ENCODE measurements at places on chromosomes 6 and 20.

- no peak for DNase-seq
These were observed 24.7 kb upstream of the LRFN2 start for GRCh38 chr6:40611912-40612311.

GRCh38 chr6:26032340-26033084 lies 54.7 kb upstream of the HFE start:
- no peak for DNase-seq

DNA sequence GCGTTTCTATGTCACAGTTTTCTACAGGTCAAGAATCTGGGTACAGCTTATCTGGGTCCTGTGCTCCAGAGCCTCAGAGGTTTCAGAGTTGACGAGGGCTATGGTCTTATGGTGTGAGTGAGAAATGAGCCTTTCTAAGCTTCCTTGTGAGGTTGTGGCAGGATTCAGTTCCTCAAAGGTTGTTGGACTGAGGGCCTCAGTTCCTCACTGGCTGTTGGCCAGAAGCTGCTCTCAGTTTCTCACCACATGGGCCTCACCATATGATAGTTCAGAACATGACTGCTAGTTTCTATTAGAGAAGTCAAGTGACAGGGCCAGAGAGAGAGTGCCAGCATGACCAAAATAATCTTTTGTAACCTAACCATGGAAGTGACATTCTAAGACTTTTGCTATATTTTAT lies 96.1 kb downstream of the NUS1 start:
- no peak for DNase-seq

DNA sequence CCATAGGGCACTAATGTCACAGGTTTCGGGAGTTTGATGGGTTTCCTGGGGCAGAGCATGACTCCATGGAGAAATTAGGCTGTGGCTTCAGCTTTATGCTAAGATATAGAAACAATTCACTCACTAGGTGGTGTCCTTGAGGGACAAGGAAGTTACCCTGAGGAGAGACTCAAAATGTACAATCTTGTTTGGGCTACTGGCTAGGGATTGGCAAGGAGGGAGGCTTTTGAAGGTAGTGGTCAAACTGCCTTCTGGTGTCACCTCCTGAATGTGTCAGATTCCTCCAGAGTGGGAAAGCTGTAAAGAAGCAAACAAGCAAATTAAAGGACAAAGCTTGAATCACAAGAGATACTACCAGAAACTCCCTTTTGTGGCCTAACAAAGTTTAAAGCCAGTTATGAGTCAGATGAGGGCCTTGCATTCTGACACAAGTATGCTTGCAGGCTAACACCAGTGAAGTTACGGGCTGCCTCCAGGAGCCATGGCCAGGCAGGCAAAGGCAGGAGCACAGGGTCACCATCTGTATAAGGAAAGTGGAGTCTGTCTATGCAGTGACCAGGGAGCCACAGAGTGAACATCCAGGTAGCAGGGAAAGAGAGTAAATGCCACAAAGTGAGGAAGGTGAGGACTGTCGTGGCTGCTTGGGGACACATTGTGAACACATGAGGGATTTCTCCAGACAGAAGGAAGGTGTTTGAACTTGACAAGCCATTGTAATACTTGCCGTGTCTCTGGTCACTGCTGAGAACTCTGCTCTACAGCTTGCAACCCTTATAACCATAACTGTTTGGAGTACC lies 107.7 kb upstream of the DTNBP1 start:
- no peak for DNase-seq

DNA sequence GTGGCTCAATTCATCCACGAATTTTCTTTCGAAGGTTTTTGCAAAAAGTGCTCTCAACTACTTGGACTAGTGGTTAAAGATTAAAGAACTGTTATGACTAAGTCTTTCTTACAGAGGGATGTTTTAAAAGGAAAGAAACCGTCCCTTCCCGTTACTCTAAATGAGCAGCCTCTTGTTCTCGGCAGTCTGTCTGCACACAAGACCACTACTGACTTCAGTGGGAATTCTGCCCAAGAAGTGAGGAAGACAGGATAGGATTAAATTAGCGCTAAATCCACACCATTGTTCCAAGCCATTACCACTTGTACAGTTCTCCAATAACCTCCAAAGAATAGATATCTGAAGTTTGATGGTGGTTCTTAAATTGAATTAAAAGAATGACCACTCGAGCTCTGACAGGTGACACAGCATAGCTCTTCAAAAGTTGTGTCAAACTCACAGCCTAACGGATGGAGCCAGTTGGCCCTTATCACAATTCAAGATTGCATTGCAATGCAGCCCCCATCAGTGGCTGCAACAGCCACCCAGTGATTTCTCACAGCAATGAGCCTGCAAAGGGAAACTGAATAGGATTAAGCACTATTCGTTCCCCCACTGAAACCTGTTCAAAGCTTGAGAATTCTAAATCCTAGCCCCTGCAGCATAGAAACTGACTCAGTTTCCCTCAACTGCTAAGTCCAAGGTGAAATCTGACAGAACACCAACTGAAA lies 1.8 kb downstream of the EPB41L2 start:
- no peak for DNase-seq

GRCh38 chr6:79864421-79864820 lies 82.9 kb downstream of the ELOVL4 start:
- no peak for DNase-seq

DNA sequence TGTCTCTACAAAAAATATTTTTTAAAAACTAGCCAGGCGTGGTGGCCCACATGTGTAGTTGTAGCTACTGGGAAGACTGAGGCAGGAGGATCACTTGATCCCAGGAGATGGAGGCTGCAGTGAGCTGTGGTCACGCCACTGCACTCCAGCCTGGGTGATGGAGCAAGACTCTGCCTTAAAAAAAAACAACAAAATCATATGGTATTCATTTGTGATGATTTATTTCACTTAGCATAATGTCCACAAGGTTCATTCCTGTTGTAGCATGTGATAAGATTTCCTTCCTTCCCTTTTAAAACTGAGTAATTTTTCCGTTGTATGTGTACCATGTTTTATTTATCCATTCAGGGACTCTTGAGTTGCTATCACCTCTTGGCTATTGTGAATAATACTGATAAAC lies 26.2 kb downstream of the TMEM170B start:
- DNase-seq: no peak

DNA sequence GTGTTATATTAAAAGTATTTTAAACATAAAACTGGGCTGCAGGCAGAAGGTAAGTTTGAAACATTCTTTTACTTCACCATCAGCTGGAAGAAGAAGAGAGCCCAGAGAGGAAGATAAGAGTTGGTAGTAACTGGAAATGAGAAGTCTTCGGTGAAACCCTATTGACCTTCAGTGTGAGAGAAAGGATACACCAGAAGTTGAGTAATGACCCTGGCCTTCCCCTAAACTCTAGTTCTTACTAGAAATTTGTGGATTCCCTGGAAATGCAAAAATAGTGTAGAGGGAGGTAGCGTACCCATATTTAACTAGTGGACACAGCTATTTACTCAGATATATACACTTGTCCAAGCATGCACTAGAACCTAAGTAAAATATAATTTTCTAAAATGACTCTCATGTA lies 8.0 kb upstream of the EPM2A start:
- DNase-seq: no peak

DNA sequence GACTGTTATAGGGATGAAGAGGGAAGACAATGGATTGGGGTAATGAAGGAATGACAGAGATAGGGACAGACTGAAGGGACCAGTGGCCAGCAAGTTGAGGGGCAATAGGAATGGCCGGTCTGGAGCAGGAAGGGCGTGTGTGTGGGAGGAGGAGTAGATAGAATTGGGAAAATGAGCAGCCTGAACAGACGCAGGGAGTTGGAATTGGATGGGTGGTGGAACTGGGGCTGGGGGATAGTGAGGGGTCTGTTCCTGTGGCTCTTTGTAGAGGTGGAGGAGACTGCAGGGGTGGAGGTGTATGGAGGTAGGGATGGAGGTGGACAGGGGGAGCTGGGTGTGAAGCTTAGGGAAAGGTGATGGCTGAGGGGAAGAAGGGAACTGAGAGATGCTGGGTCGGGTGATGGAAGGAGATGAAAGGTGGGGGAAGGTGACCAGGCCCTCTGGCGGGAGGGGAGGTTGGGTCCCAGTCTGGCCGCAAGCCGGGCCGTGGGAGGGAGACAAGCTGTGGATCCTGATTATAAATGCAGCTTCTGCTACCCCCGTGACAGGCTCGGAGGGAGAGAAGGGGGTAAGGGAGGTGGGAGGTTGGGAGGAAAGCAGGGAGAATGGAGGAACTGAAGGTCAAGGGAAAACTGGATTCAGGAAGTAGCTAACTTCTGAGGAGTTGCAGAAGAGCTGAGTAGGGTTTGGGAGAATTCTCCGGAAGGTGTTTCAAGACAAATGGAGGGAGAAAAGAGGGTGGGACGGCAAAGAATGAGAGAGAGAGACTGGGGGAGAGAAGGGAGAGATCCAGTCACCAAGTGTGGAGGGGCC lies 5.2 kb downstream of the SYNGAP1 start:
- no peak for DNase-seq

DNA sequence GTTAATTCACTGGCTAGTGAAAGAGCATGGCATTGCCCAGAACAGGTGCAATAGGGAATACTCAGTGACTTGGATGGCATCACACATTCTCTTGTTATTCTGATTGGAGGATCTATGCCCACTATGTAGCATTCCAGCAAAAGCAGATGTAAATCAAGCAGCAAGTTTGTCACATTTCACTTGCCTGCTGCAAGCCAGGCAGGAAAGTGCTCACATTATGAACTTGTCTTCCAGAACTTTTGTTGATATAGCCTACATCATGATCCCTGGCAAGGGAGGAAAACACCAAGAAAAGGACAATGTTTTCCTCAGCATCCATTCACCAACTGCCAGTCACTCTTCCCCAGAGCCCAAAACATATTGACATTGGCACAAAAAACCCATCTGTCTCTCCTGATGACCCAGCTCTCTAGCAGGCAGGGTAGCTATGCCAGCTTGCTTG lies 77.8 kb downstream of the ARHGAP18 start:
- DNase-seq: peak; percentile 70

- no peak for DNase-seq
These were observed 95.8 kb downstream of the ARMC2 start for GRCh38 chr6:108944071-108944470.

- no peak for DNase-seq
These were observed 28.8 kb downstream of the EFCAB8 start for GRCh38 chr20:32887492-32887891.

DNA sequence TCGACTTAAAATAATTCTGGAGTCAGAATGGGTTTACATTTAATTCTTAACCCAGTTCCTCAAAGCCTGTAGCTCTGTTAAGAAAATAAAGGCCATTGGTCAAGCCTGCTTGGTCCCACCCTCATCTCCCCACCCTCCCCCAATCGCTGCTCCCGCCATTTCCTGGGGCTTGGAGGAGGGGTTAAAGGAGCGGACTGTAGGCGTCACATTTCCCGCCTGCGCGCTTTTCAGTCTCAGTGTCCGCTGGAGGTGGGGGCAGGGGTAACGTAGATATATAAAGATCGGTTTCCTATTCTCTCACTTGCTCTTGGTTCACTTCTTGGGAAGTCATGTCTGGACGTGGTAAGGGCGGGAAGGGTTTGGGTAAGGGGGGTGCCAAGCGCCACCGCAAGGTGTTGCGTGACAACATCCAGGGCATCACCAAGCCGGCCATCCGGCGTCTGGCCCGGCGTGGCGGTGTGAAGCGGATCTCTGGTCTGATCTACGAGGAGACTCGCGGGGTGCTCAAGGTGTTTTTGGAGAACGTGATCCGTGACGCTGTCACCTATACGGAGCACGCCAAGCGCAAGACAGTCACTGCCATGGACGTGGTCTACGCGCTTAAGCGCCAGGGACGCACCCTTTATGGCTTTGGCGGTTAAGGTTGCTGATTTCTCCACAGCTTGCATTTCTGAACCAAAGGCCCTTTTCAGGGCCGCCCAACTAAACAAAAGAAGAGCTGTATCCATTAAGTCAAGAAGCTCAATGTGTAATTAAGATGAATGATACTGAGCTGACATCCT lies 58.9 kb downstream of the TRIM38 start:
- DNase-seq: peak; percentile 92

DNA sequence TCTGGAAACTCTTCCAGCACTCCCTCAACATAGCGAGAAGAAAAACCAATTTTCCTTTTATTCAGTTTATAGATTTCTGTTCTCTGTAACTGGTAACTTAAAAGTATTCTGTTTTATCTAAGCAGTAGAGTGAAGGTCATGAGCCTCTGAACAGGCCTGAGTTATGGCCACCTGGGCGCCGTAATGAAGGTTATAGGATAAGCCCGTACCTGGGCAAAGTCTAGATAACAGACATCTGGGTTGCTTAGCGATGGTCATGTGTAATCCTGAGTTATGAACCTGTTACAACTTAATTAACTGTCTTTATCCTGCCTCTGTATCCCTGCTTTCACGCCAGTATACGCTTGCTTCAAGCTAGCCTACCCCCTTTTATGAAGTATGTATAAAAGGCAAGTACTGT lies 13.0 kb upstream of the FAM217A start:
- DNase-seq: no peak

DNA sequence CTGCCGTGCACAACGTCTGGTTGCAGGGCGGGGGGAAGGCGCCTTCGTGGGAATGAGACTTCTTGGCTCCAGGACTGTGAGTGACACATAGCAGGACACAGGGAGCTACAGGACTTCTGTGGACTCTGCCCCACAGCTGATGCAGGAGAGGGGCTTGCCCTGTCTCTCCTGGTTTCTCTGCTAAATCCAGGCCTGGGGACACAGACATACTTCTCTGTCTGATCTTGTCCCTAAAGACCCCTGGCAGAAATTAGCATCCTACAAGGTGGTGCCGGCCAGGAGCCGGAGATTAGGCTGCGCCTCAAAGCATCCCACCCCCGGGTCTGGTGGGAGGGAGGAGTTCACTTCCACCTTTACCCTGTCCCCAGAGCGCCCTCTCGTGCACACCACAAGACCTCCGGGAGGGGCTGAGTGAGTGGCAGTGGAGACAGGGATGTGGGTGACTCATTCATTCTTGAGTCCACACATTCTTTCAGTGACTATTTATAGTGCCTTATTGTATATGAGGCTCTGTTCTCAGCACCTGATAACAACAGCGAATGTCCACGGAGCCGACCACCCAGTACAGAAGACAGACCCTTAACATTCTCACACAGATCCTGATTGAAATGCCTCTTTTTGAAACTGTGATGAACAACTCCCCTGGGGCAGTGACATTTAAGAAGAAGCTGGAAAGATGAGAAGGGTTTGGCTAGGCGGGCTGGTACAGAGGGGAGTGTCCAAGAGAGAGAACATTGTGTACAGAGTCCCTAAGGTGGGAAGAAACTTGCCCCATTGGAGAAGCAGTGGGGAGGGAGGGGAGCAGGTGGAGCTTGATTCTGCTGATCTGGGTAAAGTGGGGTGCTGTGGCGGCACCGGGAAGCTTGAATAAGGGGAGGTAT lies 39.0 kb downstream of the GMPR start:
- no peak for DNase-seq

- DNase-seq: no peak
These were observed 722.1 kb downstream of the EYS start for GRCh38 chr6:64984948-64985347.

DNA sequence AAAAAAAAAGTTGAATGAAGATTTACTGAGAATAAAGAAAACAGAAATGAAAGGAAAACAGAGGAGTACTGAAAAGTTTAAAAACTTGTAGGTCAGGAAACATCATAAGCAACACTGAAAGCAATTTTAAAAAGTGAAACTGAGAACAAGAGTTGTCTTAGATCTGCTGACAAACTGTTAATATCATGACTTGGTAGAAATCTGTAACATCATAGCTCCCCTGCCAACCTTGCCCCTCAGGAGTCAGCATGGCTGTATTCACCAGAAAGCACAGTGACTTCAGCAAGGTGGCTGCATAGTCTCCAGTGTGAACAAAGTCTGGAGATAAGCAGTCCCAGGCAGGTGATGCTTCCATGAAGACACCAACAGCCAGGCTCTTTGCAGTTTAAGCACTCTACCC lies 5.3 kb downstream of the NAA20 start:
- no peak for DNase-seq

Measured in NCI-H774 (cell line).